Activated CD4-positive, alpha-beta T cell treated with anti-CD3 and anti-CD28 coated beads for 36 hours (primary cell): ENCODE measurements at places on chromosomes 3 and 15. TPM values are rescaled to one million over a fixed set of nuclear protein-coding genes. Genes with fewer than 3 reads are reported as not detected.
A peak's percentile ranks its signal among the peaks of the same experiment; 100 is the strongest.

GRCh38 chr15:91231703-91232102 lies 131.6 kb downstream of the SV2B start:
- no peak for DNase-seq

DNA sequence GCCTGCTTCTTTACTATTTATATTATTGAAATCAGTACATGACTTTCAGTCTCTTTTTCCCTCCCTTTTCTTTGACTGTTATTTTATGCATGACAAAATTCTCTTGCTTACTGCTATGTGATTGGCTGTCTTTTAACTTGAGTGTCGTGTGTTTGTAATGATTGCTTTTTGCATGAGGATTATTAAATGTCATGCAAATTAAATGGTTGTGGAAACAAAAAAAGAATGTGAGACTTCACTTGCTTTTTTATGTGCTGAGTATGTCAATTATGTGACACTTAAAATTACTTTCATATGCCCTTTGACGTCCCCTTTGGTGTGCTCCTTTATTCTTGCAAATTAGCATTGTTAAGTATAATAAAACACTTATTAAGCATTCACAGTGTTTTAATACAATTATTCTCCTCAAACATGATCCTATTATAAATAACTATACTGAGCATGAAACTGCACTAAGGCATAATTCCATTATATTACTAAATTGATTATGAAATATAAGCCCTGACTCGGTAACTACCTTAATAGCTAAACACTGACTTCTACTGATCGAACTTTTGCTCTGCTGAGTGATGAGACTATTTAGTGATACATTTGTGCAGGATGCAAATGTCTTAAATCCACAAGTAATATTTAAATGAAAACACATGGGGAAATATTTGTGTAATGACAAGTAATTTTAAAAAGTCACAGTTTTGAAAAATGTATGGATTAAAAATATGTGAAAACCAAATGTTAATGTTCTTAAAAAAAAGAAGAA lies 401.7 kb downstream of the NLGN1 start:
- no peak for DNase-seq

DNA sequence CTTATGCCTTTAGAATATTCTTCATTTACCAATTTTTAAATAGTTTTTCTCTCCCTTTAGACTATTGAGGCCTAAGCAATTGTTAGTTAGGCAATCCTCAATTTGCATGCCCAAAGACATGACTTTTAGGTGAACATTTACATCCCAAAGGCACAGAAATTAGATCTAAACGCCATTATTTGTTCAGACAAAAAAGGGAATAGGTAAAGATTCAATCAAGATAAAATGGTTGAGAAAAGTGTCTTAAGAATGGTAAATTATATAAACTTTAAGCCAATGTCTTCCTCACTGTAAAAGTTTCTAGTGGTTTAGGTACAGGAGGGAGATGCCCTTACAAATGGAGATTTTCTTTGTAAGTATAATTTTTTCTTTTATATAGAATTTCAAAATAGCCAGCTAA lies 50.2 kb upstream of the MME start:
- no peak for DNase-seq

DNA sequence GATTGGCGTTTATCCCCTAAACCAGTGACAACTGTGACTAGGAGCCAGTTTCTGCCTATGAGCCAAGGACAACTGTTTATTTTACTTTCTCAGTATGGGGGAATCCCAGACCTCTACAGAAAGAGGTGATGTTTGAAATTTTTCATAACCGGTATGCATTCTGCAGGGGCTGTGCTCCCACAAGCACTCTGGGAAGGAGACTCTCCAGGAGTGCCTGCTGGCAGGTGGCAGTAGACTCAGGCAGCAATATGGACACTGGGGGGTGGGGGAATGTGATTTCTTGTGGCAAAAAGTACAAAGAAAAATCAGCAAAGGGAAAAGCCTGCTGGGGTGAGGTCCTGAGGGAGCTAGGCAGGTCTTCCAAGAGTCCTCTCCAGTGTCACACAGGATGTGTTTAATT lies 5.9 kb downstream of the TGM4 start:
- DNase-seq, result no peak

DNA sequence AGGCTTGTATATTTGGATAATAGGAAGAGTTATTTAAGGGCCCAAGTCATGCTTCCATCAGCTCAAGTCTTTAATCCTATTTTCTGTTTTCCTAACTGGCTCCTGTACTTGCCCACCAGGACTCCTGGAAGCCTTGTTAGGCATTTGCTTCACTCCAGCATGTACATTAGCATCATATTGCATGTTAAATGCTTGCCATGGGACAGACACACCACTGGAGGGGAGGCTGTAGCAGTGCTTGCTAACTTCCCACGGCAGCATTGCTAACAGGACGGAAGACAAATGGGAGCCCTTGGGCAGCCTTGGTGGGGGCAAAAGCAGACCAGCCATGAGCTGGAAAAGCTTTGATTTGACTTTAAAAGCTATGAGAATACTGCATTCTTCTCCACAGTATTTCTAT lies 6.1 kb downstream of the TMOD2 start:
- DNase-seq, result no peak

DNA sequence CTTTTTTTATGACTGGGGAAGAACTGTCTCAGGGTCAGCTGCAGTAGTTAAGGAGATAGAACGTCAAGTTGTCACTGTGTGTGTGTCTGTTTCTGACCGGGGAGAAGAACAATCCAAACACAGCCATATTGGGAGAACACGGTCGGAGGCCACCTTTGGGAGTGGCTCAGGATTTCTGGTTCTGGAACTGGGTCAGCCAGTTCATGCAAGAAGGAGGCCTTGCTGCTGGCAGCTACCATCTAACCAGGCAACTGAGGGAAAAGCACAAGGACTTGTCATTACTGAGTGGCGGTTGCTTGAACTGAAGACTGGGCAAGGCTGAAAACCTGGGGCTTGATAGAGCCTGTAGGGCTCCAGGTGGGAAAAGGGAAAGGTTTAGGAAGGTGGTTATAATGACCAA lies 24.6 kb downstream of the GLDN start:
- no peak for DNase-seq

DNA sequence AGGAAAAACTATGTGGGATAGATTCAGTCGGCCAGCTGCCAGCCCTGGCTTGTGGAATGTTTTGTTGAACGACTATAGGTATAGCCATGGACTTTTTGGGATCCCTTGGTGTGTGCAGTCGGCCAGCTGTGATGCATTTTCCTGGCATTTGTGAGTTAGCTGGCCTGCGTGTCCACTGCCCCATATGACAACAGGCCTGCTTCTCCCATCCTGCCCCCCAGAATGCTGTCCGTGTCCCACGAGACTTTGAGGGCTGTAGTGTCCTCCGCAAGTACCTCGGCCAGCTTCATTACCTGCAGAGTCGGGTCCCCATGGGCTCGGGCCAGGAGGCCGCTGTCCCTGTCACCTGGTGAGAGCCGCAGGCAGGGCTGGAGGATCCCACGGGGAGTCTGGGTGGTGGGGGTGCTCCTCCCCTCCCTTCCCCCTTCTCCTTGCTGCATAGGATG lies 23.6 kb downstream of the PTPN23 start:
- DNase-seq, result no peak

- DNase-seq, result no peak
Observed at GRCh38 chr3:85539232-85539631, 580.4 kb downstream of the CADM2 start.

- DNase-seq, result peak; percentile 15
Observed at GRCh38 chr3:133209871-133210550, 171.8 kb downstream of the TMEM108 start.

DNA sequence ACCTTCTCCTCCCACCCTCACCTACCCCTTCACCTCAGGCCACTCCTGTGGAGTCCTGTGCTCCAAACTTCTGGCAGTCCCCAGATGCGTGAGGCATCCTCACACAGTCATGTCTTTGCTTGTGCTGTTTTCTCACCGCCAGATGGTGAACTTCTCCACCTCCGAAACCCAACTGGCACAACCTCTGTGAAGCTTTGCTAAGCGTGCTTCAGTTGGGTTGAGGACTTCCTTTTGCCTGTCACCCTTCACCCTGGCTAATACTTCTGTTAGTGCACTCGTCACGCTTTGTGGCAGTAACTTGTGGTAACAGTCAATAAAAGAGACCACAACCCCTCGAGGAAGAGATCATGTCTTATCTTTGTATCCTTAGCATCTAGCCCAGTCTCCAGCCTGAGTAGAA lies 42.0 kb upstream of the SKOR1 start:
- DNase-seq, result peak; percentile 64

GRCh38 chr3:195077611-195078540 lies 193.1 kb downstream of the XXYLT1 start:
- DNase-seq, result no peak

DNA sequence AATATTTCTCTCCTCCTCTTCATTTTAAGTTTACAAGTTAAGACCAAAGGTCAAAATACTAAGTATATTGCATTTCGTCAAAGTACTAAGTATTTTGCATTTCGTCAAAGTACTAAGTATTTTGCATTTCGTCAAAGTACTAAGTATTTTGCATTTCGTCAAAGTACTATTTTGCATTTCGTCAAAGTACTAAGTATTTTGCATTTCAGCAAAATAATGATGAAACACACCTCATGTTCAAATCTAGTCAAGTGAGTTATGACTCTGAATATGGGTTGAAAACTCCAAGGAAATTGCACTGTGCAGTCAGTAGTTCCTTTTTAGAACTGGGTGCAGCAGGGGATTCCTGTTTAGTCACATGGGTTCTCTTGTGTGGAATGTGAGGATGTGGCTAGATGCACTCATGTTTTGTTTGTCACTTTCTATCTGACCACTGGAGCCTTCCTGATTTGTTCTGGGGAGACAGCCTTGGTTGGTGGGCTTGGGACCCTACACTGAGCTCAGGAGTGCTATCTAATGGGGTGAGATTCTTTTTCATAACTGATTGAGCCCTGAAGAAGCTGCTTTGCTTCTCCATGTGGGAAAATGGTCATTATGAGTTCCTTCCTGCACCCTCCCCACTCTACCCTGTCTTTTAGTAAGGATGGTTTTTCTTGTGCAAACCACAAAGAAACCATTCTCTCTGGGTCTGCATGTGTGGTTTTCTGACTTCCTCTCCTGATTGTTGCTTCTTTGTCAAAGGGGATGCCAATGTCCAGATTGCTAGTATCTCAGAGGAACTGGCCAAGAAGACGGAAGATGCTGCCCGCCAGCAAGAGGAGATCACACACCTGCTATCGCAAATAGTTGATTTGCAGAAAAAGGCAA lies 73.4 kb downstream of the CCK start:
- DNase-seq, result no peak

GRCh38 chr15:91965501-91966193 lies 112.1 kb downstream of the SLCO3A1 start:
- no peak for DNase-seq

- no peak for DNase-seq
Observed at GRCh38 chr3:119322021-119322834, 28.0 kb downstream of the ARHGAP31 start.

DNA sequence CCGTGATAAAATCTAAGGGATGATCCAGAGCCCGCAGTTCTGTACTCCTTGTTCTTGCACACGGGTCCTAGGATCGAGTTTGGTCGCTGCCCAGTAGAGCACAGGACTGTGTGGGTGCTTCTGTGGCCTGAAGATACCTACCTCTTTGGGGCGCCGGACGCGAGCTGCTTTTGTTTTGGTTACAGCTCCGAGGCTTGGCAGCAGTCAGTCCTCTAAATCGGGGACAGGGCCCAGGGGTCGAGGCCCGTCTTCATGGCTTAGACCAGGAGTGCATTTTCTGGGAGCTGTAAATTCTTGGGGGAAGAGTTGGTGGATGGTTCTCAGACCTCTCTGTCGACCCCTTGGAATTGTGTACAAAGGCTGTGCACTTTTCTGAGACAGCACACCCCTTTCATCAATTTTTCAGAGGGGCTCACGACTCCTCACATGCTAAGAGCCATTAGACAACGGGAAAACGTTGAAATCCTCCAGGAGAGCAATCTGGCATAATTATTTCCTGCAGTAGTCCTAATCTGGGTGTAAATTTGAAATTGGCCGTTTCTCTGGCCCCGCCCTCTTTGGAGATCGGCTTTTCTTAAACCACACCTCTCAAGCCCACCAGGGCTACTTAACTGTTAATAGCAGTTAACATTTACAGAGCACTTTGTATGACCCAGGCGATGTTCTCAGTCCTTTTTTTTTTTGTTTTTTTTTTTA lies 928 bp downstream of the CEP97 start:
- peak; percentile 61 for DNase-seq

DNA sequence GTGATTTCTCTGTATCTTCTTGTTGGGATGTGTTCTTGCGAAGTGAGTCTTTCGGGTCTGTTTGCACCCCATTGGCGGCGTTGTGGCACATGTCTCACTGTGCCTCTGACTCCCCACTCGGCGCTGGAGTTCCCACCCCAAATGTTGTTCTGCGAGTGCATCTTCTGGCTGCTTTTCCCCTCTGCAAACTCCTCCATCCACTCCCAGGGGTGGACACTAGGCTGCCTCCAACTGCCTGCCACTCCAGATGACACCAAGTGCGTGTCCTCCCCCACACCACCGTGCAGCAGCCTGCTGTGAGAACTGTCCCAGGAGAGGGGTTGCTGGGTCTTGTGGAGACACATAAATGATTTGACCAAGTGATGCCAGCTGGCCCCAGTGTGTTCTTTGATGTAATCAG lies 17.6 kb downstream of the EFCC1 start:
- DNase-seq, result no peak

The CMTM8 gene
- total RNA-seq, result 9.3 TPM

The TMA7 gene
- total RNA-seq, result 260 TPM

The NISCH gene
- 61.4 TPM for total RNA-seq

The THSD4 gene
- not detected for total RNA-seq

The LXN gene
- total RNA-seq, result 12.5 TPM

The GOLGA8R gene
- total RNA-seq, result 1.3 TPM
